ENCODE measurements at places on chromosomes 12 and 14. TPM values are rescaled to one million over a fixed set of nuclear protein-coding genes. Genes with fewer than 3 reads are reported as not detected.

DNA sequence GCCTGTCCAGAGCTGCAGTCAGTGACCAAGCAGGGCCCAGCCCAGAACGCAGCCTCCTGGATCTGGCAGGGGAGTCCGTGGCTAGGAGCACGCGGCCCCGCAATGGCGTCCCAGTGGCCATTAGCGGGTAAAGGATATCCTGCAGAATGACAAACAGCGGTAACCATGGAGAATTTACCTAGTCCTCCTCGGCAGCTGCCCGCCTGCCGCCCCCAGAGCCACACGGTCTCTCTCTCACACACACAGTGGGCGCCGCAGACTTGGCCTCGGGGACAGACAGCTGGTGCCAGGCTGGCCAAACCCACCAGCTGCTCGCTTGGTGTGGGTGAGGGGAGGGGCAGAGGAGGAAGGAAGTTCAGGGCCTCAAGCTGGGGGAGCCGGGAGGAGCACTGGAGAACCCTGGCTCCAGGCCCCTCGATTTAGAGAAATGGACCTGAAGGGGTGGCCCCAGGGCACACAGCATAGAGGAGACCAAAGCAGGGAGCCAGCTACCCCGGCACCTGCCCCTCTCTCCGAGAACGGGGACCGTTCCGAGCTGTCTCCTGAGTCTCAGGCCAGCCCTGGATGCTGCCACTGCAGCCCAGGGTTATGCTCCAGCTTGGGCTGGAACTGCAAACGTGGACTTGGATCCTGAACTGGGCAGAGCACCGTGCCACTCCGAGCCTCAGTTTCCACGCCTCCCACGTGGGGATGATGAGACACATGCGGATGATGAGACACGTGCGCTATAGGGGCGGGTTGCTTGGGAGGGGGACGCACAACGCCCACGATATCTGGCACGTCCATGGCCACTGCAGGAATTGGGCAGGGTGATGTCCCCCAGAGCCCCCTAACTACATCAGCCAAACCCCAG is 3.4 kb downstream of the CDK2AP1 start:
- DNase-seq: no peak

The CPSF6 gene
- 29.0 TPM for total RNA-seq

DNA sequence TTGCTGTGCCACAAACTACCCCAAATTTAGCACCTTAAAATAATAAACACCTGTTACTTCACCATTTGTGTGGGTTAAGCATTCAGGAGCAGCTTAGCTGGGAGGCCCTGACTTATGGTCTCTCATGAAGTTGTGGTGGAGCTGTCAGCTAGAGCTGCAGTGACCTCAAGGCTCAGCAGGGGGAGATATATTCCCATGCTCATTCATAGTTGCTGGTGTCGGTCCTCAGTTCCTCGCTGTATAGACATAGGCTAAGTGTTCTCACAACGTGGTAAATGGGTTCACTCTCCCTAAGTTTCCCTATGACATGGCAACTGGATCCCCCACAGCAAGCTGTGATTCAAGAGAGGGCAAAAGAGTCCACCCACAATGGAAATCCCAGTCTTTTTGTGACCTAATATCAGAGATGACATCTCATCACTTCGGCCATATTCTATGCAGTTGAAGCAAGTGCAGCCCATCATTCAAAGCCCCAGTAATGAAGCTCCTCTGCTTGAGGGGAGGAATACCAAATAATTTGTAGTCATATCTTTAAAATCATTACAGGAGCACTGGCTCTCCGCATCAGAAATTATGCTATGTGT is 41.1 kb downstream of the PRB3 start:
- DNase-seq: peak; percentile 85

DNA sequence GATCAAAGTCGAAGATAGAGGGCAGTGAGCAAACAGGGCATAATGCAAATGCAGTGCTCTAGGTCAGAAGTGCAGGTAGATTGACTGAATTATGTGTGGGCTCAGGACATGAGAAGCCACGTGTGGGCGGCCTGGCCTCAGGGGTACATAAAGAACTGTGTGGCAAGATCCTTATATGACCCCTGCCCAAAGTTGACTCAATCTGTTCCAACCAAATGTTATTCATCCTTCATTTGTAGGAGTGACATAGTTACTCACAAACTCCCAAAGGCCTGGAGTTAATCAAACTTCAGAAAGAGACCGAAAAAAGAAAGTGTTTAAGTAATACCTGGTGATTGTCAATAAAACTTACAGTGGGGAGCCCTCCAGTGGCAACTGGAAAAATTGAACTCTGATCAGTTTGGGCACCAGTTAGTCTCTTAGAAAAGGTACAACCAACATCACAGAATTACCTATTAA is 150.4 kb upstream of the FAR2 start:
- peak; percentile 66 for DNase-seq

DNA sequence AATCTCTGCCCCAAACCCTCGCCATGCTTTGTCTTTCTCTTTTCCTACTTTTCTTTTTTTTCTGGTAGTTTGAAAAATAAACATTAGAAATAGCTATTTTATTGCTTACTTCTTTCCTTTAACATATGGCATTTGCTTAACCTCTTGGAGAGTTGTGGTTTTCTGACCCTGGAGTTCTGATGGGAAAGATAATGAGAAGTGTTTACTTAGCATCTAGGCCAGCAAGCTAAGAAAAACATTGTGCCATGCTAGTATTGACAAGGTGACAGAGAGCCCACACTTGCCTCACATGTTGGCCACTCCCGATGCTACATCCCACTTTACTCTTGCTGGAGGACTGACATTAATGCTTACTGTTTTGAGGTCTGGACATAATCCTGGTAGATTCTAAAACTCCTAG is 886.2 kb downstream of the DIO2 start:
- DNase-seq: no peak

The TULP3 gene
- 27.1 TPM for total RNA-seq

The KRT3 gene
- not detected for total RNA-seq

- no peak for DNase-seq
Measured at GRCh38 chr12:24896171-24896570, 52.7 kb downstream of the BCAT1 start.

- no peak for DNase-seq
Measured at GRCh38 chr12:94671917-94672316, 21.6 kb upstream of the TMCC3 start.

- no peak for DNase-seq
Measured at GRCh38 chr12:6767353-6768319, 1.5 kb downstream of the PTMS start.

DNA sequence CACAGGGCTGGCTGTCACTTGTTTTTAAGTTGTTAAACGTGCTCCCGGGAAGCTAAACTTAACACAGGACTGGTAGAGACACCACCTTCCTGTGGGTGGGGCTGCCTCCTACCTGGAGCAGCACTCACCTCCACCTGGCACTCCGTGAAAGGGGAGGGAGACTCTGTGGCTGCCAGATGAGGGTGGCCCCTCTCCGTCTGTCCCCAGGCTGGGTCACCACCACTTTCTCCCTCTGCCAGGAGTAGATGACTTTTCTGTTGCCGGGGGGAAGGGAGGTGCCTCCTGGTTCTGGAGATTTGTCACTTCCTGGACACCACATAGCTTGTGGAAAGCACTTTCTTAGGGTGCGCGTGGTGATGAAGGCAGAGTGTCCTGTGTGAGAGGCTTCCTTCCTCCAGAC is 81.3 kb downstream of the WDR20 start:
- no peak for DNase-seq

GRCh38 chr14:89509891-89510290 is 92.9 kb upstream of the FOXN3 start:
- no peak for DNase-seq

GRCh38 chr12:52360663-52361271 is 6.5 kb downstream of the KRT85 start:
- no peak for DNase-seq

The KRT2 gene
- not detected for total RNA-seq

DNA sequence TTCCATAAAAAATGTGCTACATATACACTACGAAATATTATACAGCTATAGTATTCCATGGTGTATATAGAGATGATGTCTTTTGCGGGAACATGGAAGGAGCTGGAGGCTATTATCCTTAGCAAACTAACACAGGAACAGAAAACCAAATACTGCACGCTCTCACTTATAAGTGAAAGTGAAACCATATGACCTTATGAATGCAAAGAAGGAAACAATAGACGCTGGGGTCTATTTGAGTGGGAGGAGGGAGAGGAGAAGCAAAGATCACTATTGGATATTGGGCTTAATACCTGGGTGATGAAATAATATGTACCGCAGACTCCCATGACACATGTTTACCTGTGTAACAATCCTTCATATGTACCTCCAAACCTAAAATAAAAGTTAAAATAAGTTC is 142.8 kb downstream of the LRFN5 start:
- DNase-seq: peak; percentile 11

The CCDC177 gene
- total RNA-seq: 0.05 TPM

The LRP1 gene
- total RNA-seq: 4.2 TPM

DNA sequence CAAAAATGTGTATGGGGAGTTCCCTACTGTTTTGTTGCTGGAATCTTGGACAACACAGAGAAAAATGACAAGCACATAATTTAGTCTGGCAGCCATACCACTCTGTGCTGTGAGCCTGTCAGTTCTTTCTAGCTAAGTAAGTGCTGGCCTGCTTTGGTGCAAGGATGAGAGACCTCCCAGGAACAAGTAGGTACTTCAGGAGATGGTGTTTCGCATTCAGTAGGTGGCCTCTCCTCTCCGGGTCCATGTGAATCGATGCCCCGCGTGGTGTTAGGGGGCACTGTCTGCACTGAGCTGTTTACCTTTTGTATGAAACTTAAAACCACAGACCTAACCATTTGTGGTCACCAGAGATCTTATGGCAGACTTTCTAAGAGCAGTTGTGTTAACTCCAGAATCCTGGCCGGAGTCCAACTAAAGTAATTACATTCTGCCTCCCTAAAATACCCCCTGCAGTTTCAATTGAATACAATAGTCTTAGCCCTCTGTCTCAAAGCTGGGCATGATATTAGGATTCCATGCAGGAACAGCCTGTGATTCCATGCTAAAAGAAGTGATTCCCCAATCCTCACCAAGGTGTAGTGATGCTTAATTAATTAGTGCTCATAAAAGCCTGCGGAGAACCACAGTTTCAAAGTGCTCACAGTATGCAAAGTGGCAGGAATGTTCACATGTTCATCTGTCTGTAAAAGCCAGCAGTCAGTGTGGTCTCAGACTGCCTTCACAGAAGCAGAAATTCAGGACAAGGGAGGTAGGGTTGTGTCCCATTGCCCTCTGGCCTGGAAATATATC is 64.2 kb downstream of the LLPH start:
- peak; percentile 31 for DNase-seq

The SPPL3 gene
- 7.4 TPM for total RNA-seq

DNA sequence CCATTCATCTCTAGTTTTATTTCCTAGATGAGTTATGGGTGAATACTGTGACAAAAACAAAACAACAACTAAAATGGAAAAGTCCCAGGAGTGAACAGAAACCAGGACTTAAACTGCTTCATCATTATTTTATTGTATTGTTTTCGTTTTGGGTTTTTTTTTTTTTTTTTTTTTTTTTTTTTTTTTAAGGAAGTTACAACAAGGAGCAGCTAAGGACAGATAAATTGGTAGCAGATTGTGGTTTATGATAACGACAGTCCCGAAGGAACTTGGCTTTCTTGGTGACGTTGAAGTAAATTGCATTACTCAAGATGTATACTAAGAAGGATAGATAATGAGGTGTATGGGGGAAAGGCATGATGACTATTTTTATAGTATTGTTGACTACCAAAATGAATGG is 866.3 kb downstream of the NRXN3 start:
- DNase-seq: no peak

The ADAM21 gene
- total RNA-seq: not detected

The CIROP gene
- total RNA-seq: not detected

GRCh38 chr12:123986374-123986965 is 13.5 kb downstream of the ZNF664 start:
- peak; percentile 36 for DNase-seq

DNA sequence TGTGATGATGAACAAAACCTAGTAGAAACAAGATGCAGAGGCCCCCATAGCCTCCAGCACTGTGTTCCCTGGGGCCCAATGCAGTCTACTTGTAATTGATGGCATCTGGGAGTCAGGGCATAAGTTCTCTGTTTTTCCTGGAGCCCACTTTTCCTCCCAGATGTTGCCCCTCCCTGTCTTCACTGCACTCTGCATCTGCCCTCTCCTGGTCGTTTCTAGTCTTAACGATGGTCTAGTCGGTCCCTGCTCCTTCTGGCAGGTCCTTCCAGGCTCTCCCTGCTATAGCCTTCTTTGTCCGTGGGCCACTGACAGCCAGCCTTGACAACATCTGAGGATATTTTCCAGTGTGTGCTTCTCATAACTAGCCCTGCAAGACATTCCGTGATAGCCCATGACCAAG is 208.3 kb downstream of the GXYLT1 start:
- peak; percentile 9 for DNase-seq

The RDH12 gene
- total RNA-seq: 0.35 TPM

DNA sequence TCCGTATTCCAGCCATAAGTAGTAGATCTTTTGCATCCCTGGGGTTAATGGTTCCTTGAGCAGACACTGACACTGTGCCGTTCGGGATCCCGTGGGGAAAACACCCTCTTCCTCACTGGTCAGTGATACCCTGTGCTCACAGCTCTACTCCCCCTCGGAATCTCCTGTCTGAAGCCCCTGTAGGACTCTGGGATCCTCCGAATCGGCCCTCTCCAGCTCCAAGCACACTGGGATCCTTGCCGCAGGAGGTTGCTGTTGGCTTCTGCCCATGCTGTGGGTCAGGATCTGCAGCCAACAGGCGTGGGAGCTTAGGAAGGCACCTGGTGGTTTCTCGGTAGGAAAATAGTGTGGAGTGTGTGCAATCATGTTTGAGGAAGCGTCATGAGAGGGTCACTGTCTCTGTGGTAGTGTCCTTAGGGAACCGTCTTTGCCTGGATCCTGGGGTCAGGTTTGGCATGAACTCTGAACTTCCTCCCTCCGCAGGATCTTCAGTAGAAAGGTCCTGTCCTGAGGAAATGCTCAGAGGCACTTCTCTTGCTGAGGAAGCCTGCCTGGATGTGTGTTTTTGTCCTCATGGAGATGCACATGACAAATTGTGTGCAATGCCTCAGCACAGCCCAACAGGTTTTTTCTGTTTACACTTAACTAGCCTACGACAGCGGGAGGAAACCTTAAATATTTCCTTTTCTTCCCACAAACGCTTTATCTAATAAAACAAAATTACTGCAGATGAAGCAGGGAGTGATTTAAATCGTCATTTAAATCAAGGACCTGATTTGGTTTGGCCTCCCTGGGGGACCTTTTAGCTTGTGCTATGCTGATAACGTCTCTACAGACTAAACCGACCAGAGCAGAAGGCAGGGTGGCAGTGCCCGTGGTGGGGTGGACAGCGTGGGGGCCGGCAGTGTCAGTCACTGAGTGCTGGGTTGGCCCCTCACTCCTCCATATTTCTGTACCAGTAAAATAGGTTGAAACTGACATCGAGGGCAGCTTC is 18.7 kb downstream of the FBXL14 start:
- DNase-seq: no peak

DNA sequence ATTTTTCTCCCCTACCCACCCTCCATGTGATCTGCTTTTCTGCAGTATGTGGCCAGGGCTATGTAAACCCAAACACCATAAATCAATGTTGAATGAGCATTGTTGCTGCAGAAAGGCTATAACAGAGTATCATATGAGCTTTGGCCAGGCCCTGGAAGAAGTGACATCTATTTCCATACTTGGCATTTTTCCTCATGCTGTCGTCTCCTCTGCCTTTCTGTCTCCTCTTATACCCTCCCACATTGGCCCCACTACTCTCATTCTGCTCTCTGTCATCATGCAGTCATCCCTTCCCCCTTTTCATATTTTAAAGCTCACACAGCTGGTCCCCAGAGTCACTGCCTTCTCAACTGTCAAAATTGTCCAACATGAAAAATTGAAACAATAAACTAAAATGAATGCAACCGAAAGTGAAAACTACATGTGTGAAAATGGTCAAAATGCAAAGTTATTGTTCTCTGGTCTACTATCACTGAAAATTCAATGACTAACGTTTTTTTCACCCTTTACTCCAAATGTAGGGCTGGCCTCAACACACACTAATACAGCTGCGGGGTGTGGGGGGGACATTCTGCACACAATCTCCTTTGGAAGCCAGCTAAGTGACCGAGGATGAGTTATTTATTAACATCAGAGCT is 290.7 kb upstream of the TMPO start:
- no peak for DNase-seq

Measured in SK-MEL-5 (cell line).